Adrenal gland (tissue), 19 donors: ENCODE measurements at places on chromosomes 1 and 21. TPM values are rescaled to one million over a fixed set of nuclear protein-coding genes. Genes with fewer than 3 reads are reported as not detected.

DNA sequence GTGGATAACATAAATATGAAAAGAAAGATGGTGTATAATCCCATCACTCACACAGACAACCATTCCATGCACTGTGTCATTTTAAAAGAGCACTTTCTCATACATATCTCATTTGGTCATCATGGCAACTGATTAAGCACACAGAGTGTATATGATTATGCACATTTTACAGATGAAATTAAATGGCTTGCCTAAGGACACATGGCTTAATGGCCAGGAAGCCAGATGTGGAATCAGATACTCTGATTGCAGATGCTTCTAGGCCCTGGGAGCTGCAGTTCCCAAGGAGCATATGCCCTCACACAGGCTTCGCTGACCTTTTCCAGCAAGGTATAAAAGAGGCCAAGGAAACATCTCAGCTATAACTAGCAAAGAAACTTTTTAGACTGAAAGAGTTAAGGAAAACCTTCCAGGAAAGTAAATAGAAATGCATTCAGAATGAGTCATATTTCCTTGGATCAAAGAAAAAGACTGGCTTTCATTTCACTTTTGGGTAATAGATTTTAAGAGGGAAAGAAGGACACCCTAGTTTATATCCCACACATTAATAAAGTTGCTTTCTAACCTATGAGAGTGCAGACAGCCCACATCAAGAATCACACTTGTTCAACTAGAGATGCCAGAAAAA lies 19.6 kb upstream of the FAM89A start:
- no peak for DNase-seq

DNA sequence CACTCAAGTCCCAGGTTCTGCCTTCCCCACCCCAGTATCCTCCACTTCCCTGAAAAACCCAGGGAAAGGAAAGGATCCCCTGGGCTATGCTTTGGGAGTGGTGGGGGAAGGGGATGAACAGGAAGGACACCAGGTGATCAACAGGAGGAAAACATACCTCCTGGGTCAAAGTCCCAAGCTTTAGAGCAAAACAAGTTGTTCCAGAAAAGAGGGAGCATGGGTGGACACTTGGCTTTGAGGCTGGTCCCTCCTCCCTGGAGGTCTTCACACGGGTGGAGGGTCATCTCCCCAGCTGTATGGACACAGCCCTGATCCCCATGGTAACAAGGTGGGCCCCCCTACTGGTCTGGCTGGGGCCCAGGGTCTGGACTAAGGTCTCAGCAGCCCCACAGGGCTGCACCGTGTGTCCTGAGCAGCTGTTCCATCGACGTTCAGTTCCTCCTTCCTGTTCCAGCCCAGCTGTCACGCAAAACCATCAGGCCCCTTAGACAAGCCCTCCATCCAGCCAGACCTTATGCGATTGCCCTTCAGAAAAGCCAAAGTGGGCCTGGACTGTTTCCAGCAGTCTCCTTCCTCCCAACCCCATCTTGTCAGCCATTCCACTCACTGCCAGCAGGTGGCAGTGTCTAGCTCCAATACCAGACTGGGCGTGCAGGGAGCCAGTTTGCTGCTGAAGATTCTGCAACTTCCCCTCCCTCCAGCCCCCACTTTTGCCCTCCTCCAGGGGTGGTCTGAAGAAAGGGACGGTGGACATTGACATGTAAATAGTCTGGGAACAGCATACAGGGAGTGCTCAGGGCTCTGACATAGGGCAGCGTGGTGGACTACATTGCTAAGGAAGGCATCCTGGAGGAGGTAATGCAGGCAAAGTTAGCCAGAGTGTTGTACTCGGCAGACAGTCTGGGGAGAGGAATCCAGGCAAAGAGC lies 2.9 kb upstream of the PDZK1IP1 start:
- DNase-seq: peak; percentile 88

DNA sequence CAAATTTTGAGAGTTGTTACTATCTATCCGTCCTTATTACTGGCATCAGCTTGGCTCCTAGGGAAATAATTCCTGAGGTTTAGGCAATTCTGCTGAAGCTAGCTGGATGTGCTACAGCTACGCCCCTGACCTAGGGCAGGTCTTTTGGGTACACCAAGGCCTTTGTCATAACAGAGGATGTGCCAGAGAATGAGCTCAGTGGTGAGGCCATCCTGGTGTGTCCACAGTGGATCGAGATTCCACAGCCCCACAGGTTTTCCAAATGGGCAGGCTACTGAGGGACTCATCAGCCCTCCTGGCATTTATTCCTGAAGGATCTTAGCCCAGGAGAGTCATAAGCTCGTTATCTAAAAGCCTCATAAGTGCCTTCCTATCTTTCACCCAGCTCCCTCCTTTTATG lies 475.2 kb upstream of the USP24 start:
- no peak for DNase-seq

- no peak for DNase-seq
Observed at GRCh38 chr1:242212401-242212800, 213.5 kb upstream of the MAP1LC3C start.

DNA sequence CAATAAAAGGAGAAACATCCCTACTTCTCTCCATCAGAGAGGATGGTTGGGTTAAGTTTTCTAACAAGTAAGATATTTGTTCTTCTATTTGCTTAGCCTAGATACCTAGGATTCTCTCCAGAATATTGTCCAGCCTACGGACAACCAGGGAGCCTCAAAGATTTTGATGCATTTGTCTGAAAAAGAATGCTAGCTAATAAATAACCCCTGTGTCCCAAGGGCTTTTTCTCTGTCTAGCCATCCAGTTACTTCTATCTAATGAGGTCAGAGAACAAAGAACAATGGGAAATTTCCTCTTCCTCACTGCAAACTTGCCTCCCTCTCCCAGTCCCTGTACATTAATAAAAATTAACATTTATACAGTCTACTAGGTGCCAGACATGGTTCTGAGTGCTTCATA lies 810 bp downstream of the RGS5 start:
- no peak for DNase-seq

GRCh38 chr1:170929835-170930554 lies 5.3 kb upstream of the MROH9 start:
- DNase-seq: peak; percentile 51

- DNase-seq: no peak
Observed at GRCh38 chr1:223016381-223016780, 126.7 kb downstream of the TLR5 start.

DNA sequence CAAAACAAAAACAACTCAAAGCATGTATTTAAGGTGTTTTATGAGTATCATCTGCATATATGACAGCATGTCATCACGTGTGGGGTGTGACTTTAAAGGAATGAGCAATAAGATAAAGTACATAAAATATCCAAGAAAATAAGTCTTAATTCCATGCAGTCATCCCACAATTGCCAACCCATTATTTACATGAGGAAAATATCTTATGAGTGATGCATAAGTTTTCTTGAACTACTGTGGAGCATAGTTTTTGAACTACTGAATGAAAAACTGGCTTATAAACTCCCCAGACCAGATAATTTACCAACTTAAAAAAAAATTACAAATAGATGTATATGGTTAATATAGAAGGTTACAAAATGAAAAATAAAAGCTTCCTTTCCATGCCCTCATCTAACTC lies 29.7 kb upstream of the MTMR11 start:
- no peak for DNase-seq

KMO gene
- total RNA-seq: 3.6 TPM

FAM177B gene
- 0.11 TPM for total RNA-seq

GSTM1 gene
- total RNA-seq: 150 TPM
